IMR-90 (cell line): ENCODE measurements at places on chromosomes 5 and 9. TPM values are rescaled to one million over a fixed set of nuclear protein-coding genes. Genes with fewer than 3 reads are reported as not detected.

The GDA gene
- not detected in 2 replicates for total RNA-seq

The GPRIN1 gene
- total RNA-seq = 2.5 and 3.0 TPM in 2 replicates

The ANKRD55 gene
- total RNA-seq = 0.28 TPM in 1 of 2 replicates, not detected in the other

The BAAT gene
- under 0.01 TPM in 1 of 2 replicates, not detected in the other for total RNA-seq

The PCDHGA5 gene
- 1.7 and 2.0 TPM in 2 replicates for total RNA-seq

The SAPCD2 gene
- 3.3 and 3.4 TPM in 2 replicates for total RNA-seq

The CSF1R gene
- total RNA-seq = under 0.01 and 0.36 TPM in 2 replicates

The TMEM174 gene
- not detected in 2 replicates for total RNA-seq

The ACTBL2 gene
- 1.6 and 1.7 TPM in 2 replicates for total RNA-seq

The KIF12 gene
- not detected in 2 replicates for total RNA-seq

The MYMK gene
- not detected in 2 replicates for total RNA-seq

The CCL27 gene
- total RNA-seq = 0.18 TPM in 1 of 2 replicates, not detected in the other

The SHB gene
- 6.1 and 7.8 TPM in 2 replicates for total RNA-seq

The UAP1L1 gene
- total RNA-seq = 2.3 and 2.5 TPM in 2 replicates

The ALDH1A1 gene
- not detected in 2 replicates for total RNA-seq

The GPR151 gene
- not detected in 2 replicates for total RNA-seq

The PDZD2 gene
- total RNA-seq = under 0.01 TPM in 1 of 2 replicates, not detected in the other

The ADRB2 gene
- total RNA-seq = 3.4 and 4.4 TPM in 2 replicates

The HAPLN1 gene
- total RNA-seq = under 0.01 and 0.56 TPM in 2 replicates

The SGTB gene
- total RNA-seq = 15.1 and 25.6 TPM in 2 replicates

The PDGFRB gene
- total RNA-seq = 81.9 and 108 TPM in 2 replicates

The FOXD4L5 gene
- total RNA-seq = under 0.01 TPM in 1 of 2 replicates, not detected in the other

The BARHL1 gene
- not detected in 2 replicates for total RNA-seq

The RABGAP1 gene
- total RNA-seq = 39.7 and 53.9 TPM in 2 replicates

The PCDHGA6 gene
- 4.1 and 4.2 TPM in 2 replicates for total RNA-seq
